SIG-M5 (cell line): ENCODE measurements at places on chromosomes 4 and X.

- no peak for DNase-seq
Observed at GRCh38 chr4:76011700-76012387, 4.5 kb upstream of the CXCL9 start.

GRCh38 chrX:112753116-112753515 lies 73.4 kb upstream of the LHFPL1 start:
- DNase-seq, result no peak

GRCh38 chrX:72015383-72015782 lies 104.7 kb downstream of the NHSL2 start:
- DNase-seq, result no peak

DNA sequence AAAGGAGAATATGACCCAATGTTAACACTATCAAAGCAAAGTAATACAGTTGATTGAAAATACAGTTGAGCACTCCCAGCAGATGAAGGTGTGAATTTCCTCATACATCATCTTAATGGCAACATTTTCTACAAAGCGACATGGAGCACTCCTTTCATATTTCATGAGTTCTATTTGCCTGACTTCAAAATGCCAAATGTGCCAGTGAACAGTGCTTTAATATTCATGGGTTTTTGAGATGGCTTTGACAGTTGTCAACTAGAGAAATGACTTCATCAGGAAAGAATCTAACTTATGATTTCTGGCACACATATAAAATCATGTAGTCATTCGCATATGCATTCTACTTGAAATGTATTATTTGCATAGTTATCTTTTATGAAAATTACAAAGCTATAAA lies 222.4 kb downstream of the GALNTL6 start:
- no peak for DNase-seq

DNA sequence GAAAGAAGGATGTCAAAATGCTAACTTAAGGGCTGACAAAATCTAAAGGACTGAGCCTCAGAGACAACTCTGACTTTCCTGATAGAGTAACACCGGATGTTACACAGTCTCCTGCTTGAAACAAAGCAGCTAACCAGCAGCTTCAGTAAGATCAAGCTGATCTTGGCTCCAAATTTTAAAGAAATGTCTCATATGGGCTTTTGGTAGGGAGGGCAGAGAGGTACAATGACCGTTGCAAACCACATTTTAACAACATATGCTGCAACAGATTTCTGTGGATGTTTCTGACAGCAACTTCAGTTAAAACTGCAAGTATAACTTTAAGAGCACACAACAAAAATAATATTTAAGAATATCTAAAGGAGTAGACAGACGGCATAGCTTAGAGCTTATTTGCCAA lies 9.1 kb downstream of the RPGR start:
- no peak for DNase-seq

- DNase-seq, result no peak
Observed at GRCh38 chr4:75904076-75904475, 1.8 kb upstream of the PPEF2 start.

GRCh38 chr4:57117491-57117890 lies 7.3 kb upstream of the IGFBP7 start:
- DNase-seq, result no peak

DNA sequence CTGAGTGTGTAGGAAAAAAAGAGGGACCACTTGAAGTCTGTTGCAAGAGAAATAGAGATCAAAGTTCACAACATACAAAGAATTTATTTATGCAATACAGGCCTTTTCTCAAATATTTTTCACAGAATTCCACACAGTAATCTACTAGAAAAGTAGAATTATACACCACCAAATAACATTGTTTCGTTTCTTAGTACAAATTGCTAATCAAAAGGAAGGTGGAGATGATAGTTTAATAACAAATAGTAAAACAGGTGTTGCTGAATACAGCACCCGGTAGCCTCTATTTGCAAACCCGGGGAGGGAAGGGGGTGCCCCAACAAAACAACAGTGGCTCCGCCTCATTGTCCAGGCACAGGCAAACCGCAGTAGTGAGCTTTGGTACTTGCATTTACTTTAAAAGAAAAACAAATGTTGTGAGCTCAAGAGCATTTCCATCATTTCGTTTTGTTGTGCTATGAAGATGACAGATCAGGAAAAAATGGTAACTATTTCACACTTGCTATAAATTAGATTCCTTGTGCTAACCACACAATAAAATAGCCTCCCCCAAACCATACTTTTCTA lies 186.4 kb downstream of the DCLK2 start:
- DNase-seq, result no peak

GRCh38 chrX:146907391-146908240 lies 93.1 kb upstream of the CXorf51A start:
- no peak for DNase-seq
